ENCODE measurements at places on chromosomes 7 and 10.

DNA sequence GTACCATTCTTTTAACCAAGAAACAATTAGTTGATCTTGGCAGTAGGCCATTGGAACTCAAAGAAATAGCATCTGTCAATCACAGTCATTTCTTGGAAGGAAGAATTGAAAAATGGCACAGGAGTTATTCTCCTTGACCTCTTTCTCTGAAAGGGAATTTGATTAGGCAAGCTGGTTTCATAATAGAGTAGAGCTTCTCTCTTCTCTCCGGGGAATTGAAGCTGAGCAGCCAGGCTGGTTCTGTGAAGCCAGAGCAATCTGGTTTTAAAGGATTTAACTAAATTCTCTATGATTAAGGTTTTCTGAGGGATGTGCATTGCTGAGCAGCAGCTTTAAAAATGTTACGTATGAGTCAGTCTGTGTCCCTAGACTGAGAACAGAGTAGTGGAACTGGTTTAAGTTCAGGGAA lies 70.2 kb downstream of the AHCYL2 start:
- no peak for DNase-seq

- no peak for DNase-seq
These were observed 369.9 kb downstream of the WDR11 start for GRCh38 chr10:121221072-121221471.

DNA sequence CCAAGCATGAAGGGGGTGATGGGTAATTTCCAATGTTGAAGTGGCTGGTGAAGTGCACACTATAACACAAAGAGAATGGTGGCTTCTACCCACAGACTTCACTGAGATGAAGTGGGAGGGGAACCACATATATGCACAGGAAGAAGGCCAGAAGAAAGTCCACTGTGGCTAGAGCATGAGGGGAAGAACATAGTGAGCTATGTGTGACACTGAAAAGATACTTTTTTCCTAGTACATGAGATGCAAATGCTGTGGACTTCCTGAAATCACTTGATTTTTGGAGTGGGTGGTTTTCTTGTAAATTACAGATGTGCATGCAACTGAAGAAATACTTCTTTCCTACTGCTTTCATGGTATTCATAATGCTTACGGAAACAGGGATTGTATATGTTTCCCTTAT lies 115.6 kb upstream of the PHYHIPL start:
- DNase-seq = no peak

GRCh38 chr10:35903021-35903420 lies 260.9 kb upstream of the FZD8 start:
- peak; percentile 37 for DNase-seq

GRCh38 chr7:81120803-81121202 lies 202.0 kb upstream of the SEMA3C start:
- no peak for DNase-seq

- no peak for DNase-seq
These were observed 6.0 kb upstream of the CROT start for GRCh38 chr7:87339373-87339897.

DNA sequence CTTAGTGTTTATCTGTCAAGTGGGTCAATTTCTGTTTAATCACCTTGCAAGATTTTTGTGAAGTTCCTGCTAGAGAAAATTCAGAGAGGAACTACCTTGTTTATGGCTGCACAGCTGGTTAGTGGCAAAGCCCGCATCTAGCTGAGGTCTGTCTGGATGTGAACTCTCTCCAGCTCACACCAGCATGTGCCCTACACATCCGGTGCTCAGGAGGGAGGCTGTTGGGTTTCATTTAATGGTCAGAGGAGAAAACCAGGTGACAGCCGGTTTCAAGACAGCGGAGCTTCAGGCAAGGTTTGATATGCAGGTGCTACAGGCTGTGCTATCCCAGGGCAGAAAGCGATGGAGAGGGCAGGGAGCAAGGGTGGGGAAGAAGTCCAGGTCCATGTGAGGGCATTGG lies 351.1 kb downstream of the ACTR3B start:
- DNase-seq = no peak

- DNase-seq = no peak
These were observed 11.7 kb upstream of the ARPC1B start for GRCh38 chr7:99362801-99363200.

- peak; percentile 41 for DNase-seq
These were observed 33.0 kb downstream of the FAM53B start for GRCh38 chr10:124711145-124711544.

DNA sequence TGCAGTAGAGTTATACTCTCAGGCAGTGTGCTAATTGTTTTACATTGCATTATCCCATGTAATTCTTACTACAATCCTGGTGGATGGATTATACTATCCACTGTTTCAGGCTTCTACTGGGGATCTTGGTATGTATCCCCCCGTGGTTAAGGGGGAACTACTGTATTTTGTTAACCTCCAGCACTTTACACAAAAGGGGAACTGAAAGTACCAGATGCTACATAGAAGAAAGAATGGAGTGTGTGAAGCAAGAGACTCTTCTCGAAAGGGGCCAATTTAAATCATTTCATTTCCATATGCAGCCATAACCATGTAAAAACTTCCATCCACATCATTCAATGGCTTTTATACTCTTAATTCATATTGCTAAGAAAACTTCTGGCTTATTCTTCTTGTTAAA lies 69.4 kb downstream of the C1GALT1 start:
- DNase-seq = no peak

DNA sequence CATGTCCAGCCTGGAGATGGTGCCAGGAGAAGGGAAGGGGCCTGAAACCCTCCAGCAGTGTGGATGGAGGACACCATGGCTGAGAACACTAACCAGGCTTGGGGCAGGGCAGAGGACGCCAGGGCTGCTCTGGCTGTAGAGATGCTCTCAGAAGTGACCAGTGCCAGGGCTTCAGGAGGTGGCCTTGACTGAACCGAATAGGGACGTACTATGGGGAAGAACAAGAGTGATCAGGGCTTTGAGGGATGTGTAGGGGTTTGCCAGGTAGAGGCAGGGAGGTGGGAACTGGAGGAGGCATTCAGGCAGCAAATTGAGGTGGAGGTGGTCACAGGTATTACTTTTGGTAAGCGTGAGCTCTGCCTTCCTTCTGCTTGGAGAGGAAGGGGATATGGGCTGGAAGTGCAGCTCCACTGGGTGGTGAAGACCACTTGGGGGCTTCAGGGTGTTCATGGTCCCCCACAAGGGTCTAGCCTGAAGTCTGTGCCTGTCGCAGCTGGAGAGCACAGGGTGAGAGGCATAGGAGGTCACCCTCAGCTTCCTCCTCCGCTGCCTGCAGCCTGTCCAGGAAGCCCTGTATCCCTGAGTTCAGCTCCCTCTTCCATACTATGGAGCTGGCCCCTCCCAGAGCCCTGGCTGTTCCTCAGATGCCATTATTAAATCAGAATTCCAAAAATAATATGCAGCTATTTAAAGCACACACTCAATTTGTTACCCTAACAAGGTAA lies 27.8 kb downstream of the ADCY1 start:
- no peak for DNase-seq

DNA sequence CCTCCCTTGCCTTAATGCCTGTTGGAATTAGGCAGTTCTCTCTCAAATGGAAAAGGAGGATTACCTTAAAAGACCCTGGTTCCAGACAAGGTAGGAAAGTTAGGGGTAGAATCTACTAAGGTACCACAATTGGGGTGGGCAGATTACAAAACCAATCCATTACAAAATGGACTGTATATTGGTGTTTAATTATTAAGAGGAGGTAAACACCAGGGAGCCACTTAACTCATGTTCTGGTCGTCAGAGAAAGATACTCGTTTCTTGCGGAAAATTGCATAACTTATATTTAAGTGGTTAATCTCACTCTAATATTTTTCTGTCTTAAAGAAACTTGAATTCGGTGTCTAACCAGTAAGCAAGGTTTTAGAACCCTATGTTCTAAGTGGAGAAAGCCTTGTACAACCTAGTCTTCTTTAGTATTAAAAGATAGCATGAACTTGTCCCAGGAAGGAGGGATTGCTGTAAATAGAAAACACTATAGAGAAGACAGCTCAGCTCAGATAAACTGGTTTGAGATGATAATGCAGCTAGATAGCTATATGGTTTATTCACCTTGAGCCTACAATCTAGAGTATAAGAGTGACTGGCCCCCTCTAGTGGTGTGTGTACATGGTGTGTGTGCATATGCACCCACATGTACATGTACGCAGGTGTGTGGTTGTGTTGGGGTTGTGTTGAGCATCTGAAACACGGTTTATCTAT lies 58.0 kb upstream of the STRIP2 start:
- DNase-seq = no peak

DNA sequence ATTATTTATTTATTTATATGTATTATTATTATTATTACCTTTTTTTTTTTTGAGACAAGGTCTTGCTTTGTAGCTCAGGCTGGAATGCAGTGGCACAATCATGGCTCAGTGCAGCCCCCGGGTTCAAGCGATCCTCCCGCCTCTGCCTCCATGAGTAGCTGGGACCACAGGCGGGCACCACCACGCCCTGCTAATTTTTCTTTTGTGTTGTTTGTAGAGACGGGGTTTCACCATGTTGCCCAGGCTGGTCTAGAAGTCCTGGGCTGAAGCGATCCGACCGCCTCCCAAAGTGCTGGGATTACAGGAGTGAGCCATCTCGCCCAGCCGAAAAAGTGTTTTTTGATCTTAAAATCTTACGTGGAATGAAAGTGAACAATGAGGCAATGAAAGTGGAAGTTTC lies 79.4 kb upstream of the C1GALT1 start:
- no peak for DNase-seq

GRCh38 chr10:31099094-31099493 lies 67.4 kb upstream of the ZNF438 start:
- no peak for DNase-seq

- DNase-seq = no peak
These were observed 217.7 kb upstream of the MTPN start for GRCh38 chr7:136194878-136195277.

GRCh38 chr10:65544756-65545155 lies 1381.1 kb upstream of the LRRTM3 start:
- no peak for DNase-seq

GRCh38 chr7:91945476-91945875 lies 4.8 kb downstream of the AKAP9 start:
- DNase-seq = no peak

DNA sequence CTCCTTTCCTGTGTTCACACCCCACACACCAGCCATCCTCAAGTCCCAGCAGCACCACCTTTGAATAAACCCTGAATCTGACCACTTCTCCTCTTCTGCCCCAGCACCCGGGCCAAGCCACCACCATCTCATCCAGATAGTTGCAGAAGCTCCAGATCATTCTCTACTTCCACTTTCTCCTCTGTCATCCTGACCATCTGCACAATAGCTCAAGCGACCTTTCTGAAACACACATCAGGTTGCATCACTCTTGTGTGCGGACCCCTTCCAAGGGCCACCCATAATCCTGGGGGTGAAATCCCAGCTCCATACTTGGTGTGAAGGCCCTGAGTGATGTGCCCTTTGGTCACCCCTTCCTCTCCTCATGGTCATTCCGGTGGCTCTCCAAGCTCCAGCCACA lies 187.4 kb upstream of the GALNT17 start:
- DNase-seq = no peak

GRCh38 chr7:73429215-73429614 lies 4.4 kb upstream of the FZD9 start:
- no peak for DNase-seq

DNA sequence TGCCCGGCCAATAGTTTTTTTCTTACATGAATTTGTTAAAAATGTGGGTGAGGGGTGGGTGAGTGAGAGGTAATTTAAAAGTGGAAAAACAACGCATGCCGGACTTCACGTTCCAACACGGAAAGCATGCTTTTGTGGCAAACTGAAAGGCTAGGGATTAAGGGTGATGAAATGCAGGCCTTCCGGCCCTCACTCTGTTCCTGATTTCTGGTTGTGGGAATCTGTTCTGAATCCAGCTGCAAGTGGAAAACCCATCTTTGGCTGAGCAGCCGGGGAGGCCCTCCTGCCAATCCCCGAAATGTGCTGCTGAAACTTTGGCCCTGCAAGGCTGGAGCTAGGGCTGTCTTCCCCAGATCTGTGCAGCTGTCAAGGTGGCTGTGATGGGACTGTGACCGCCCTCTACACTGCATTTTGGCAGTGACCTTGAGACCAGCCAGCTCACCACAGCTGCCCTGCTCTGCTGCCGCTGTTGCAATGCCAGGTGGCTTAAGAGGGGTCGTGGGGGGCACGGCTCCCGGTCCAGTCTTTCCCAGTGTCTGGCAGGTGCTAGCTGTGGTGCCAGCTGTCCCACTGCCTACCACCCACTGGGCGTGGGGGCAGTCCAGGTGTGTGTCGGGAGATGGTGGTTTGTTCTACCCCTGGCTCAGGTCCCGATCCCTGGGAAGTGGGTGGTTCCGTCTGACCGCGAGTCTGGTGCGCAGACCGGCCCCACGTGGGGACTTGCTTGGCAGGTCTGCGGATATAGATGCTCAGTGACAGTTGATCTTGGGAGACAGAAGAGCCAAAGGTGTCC lies 39.0 kb downstream of the TET1 start:
- DNase-seq = peak; percentile 64

GRCh38 chr7:151717415-151717814 lies 159.5 kb downstream of the PRKAG2 start:
- no peak for DNase-seq

GRCh38 chr10:31290386-31290785 lies 28.6 kb upstream of the ZEB1 start:
- DNase-seq = no peak

DNA sequence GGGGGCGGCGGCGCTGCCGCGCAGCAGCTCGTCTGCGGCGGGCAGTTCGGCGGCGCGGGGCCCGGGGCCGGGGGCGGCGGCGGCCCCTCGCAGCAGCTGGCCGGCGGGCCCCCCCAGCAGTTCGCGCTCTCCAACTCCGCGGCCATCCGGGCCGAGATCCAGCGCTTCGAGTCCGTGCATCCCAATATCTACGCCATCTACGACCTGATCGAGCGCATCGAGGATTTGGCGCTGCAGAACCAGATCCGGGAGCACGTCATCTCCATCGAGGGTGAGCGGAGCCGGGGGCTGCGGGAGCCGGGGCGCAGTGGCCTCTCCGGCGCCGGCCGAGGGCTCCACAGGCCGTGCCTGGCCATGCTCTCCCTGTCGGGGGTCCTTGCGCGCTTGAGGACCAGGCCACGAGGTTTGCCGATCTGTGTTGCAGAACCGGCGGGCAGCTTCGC lies 548 bp downstream of the AGAP3 start:
- peak; percentile 72 for DNase-seq

- no peak for DNase-seq
These were observed 20.9 kb downstream of the RAMP3 start for GRCh38 chr7:45178241-45179225.

GRCh38 chr10:117221156-117221711 lies 19.7 kb upstream of the SLC18A2 start:
- no peak for DNase-seq
